ENCODE measurements at places on chromosomes 5 and 9. TPM values are rescaled to one million over a fixed set of nuclear protein-coding genes. Genes with fewer than 3 reads are reported as not detected.

Gene COL15A1
- polyA plus RNA-seq: not detected

Gene SPATA31A3
- polyA plus RNA-seq: not detected

Gene PLCXD3
- polyA plus RNA-seq: not detected

Gene FGF18
- 0.07 TPM for polyA plus RNA-seq

DNA sequence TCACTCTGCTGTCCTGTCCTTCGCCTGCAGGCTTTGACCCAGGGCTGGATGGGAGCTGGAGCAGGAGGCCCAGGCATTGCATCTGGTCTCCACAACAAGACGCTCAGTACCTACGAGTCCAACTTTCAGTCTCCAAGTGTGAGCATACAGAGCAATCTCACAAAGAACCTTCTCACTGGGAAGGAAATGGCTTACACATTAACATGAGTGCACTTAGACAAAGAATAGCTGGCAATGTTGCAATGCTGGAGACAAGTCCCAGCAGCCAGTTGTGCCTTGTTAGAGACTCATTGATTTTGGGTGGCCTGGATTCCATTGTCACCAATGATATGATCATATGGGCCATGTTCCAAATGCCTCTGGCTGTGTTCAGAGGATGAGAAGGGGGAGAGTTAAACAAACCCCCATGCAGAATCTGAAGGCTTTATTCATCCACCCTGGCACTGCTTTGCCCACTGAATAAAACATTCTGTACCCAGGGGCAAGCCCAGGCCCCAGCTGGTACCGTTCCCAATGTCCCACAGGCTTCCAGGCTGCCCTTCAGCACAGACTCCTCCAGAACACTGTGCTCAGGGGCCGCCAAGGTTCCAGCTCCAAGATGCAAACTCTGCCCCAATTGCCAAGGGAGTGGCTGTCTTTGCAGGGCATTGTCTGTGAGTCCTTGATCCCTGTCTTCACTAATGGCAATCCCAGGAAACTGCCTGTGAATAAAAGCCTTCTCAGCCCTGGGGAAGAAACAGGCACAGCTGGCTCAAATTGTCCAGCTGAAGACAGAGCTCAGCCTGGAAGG is 185.5 kb downstream of the HSD17B3 start:
- no peaks in the 10 kb centered on the region for H3K27me3 ChIP-seq
- H3K4me1 ChIP-seq: no peaks in the 10 kb centered on the region
- no peak overlapping the region for H3K27ac ChIP-seq

DNA sequence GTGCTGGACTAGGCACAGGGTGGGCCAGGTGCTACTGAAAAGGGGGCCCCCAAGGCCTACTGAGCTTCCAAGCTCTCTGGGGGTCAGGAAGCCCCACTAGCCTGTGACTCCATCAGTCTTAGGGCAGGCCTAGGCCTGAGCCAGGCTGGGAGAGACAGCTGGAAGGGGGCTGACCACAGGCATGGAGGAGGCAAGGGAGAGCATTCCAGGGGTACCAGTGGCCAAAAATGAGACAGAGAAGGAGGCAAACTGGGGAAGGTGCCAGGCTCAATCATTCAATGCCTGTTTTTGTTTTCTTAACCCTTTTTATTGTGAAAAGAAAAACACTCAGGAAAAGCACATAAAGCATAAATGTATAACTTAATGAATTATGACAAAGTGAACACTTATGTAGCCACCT is 26.2 kb upstream of the TCF7 start:
- H3K27ac ChIP-seq: no peak overlapping the region
- H3K27me3 ChIP-seq: no peaks in the 10 kb centered on the region
- peaks cover 24% of the 10 kb centered on the region for H3K4me1 ChIP-seq
- no peak overlapping the region for H3K4me3 ChIP-seq
- no peak for DNase-seq

GRCh38 chr5:148459669-148460068 is 75.9 kb downstream of the FBXO38 start:
- no peak overlapping the region for H3K27ac ChIP-seq
- H3K4me3 ChIP-seq: no peak overlapping the region
- no peak for DNase-seq
- H3K36me3 ChIP-seq: no peaks in the 10 kb centered on the region
- no peaks in the 10 kb centered on the region for H3K4me1 ChIP-seq
